Activated T-cell treated with anti-CD3 and anti-CD28 coated beads for 1 hour (primary cell): ENCODE measurements at places on chromosomes 16 and 17.

GRCh38 chr16:56603589-56603988 lies 4.8 kb upstream of the MT2A start:
- no peak for DNase-seq

DNA sequence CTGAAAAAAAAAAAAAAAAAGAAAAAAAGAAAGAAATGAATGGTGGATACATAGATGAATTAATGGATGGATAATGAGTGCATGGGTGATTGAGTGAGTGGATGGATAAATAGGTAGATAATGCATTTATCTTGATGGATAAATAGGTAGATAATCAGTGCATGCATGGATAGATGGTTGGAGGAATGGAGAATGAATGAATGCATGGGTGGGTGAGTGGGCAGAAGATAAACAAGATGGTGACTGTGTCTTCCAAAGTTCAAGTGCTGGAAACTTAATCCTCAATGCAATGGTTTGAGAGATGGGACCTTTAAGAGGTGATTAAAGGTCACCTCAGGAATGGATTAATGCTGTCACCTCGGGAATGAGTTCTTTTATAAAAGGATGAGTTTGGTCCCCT lies 6.8 kb upstream of the RNF112 start:
- DNase-seq = no peak

DNA sequence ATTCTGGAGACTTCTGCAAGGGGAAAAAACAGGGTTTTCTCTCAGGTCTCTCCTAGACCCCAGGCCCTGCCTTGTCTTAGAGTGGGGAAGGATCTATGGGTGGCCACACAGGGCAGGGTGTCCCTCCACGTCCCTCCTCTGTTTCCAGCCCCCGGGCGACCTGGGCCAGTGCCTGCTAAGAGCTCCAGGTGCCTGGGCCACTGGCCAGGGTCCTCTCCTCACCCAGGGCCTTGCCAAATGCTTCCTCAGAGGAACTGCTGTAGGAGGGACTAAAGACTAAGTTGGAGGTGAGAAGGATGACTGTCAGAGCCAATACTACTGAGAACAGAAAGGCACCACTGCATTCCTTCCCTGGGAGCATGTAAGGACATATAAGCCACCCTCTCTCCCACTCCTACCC lies 11.4 kb downstream of the NOS2 start:
- DNase-seq = no peak

DNA sequence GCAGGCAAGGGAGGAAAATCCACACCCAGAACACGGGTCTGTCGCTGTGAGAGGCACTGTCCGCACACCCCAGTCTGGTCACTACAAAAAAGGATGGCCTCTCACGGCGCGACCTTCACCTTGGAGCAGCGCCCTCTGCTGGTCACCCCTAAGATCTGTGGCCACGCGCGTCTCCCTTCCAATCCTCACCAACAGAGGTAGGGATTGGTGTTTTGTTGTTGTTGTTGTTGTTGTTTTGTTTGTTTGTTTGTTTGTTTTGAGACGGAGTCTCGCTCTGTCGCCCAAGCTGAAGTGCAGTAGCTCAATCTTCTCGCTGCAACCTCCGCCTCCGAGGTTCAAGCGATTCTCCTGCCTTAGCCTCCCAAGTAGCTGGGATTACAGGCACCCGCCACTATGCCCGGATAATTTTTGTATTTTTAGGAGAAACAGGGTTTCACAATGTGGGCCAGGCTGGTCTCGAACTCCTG lies 15.0 kb upstream of the C17orf58 start:
- DNase-seq = peak; percentile 55

- no peak for DNase-seq
Observed at GRCh38 chr16:72963533-72964315, 84.2 kb downstream of the ZFHX3 start.

GRCh38 chr16:23840310-23840709 lies 4.5 kb downstream of the PRKCB start:
- DNase-seq = no peak

- DNase-seq = no peak
Observed at GRCh38 chr17:9332132-9332494, 243.5 kb downstream of the STX8 start.

DNA sequence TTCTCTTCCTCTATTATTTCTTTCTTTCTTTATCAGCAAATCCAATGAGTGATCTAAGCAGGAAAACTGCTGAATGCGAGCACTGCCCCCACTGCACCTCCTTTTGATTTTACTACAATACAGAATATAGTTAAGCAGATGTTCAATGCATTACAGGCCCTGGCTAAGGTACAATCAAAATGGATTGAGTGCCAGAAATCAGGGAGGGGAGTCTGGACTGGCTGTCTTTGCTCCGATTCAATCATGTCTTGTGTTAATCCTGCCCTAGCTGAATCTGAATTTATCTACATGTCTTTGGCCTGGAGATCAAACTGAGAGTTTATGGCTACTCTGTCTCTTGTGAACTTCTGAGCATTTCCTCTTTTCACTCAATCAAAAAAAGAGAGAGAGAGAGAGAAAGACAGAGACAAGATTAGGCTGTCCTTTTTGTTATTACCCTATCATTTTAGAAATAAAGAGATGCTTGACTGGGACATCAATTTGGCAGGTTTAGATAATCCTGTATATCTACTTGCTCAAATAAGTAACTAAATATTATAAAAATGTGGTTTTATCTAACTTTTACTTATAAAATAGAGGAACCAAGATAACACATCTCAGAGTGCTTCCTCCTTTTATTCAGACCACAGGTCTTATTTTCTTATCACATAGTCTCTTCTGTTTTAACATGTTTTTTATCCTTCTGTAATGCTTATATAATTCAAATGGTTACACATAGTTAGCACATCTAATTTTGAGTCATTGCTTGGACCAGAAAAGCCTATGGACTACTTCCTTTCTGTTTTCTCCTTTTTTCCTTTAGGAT lies 656.2 kb downstream of the KCNJ2 start:
- DNase-seq = no peak

GRCh38 chr17:42185621-42185930 lies 324 bp upstream of the HCRT start:
- DNase-seq = no peak

- DNase-seq = no peak
Observed at GRCh38 chr16:25841761-25842160, 150.0 kb downstream of the HS3ST4 start.

GRCh38 chr17:58691701-58692238 lies at the start of gene TEX14:
Gene TEX14, minus strand, starts transcription at chr17:58692045. Its CDS starts 40,044 bp downstream, at chr17:58652001.
- no peak for DNase-seq

- no peak for DNase-seq
Observed at GRCh38 chr17:81302861-81303333, 7.8 kb upstream of the SLC38A10 start.

DNA sequence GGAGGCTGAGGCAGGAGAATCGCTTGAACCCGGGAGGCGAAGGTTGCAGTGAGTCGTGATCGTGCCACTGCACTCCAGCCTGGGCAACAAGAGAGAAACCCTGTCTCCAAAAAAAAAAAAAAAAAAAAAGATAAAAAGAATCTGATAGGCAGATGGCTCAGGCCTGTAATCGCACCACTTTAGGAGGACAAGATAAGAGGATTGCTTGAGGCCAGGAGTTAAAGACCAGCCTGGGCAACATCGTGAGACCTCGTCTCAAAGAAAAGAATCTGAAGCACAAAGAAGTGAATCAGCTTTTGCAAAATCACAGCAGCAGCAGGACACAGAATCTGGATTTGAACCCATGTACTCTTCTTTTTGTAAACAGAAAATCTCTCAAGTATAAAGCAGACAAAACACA lies 7.6 kb downstream of the NOB1 start:
- no peak for DNase-seq

DNA sequence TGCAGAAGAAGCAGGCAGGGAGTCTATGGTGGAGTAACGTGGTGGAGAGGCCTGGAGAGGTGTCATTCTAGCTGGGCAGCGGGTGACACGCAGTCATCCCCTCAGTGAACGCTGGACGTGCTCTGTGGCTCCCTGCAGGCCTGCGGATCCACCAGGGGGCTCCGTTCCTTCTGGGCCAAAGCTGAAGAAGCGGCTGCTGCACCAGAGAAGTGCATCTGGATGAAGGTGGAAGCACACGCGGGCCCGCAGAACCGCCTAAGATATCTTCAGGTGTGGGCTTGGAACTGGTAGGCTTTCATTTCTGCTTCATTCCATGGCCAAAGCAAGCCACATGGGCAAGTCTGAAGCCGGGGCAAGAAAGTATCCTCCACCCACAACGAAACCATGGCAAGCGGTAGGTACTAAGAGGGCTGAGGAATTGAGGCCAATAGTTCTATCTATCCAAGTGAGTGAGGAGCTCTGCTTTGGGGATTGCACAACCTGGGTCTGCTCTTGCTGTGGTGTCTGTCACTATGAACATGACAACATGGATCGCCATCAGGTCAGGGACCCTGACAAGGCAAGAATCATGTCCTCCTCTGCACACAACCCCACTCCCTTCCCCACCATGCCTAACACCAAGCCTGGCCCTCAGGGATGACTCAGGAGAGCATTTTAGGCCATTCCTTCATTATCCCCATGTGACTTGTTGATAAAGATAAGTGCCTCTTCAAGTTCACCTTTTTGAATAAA lies 78.9 kb upstream of the FBXO47 start:
- no peak for DNase-seq

DNA sequence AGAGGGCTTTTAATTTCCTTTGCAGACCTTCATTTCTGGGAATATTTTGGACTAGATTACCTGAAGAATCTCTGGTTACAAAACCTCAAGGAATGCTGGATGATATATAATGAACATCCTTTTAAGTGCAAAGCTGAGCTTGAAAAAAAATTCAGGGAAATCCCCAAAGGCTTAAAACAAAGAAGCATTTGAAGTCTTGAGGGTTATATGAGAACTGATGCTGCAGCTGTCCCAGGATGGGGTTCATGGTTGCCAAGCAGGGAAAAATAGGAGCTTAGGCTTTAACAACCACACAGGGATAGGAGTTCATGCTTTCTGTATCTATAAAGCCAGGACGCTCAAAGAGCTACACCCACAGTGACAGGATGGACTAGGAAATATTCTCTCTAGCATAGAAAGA lies 150.4 kb upstream of the IRX5 start:
- DNase-seq = no peak

GRCh38 chr16:6250511-6250910 lies 1082.1 kb upstream of the RBFOX1 start:
- no peak for DNase-seq

GRCh38 chr17:61401389-61402072 lies 1.9 kb downstream of the TBX2 start:
- DNase-seq = no peak

DNA sequence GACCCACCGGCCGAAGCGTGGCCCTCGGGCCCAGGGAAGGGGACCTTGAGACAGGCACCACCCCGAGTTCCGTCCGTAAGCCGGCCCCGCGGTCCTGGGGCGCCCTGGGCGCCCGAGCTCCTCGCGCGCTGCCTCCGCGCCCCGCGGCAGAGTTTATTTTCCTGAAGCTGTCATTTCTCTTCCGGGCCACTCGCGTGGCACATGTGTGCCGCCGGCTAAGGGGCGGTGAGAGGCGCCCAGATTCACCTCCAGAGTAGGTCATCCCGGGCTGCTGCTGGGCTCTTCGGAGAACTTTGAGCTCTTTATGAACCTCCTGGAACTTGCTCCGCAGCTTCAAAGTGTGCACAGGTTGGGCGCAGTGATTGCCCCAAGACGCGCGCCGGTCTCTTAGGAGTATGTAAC lies 489 bp downstream of the ZC3H18 start:
- peak; percentile 27 for DNase-seq

- DNase-seq = no peak
Observed at GRCh38 chr17:69672924-69673323, 258.4 kb downstream of the MAP2K6 start.

GRCh38 chr16:3511286-3512180 lies 10.7 kb downstream of the CLUAP1 start:
- no peak for DNase-seq

GRCh38 chr17:34755981-34756636 lies 176.7 kb downstream of the TMEM132E start:
- DNase-seq = no peak

GRCh38 chr16:30896889-30897733 lies 697 bp downstream of the CTF1 start:
- DNase-seq = peak; percentile 72

- no peak for DNase-seq
Observed at GRCh38 chr16:89934611-89935553, 11.7 kb downstream of the TUBB3 start.

- DNase-seq = no peak
Observed at GRCh38 chr16:25110387-25110947, 1.1 kb upstream of the LCMT1 start.

- DNase-seq = no peak
Observed at GRCh38 chr17:58398574-58399266, 18.6 kb downstream of the RNF43 start.

DNA sequence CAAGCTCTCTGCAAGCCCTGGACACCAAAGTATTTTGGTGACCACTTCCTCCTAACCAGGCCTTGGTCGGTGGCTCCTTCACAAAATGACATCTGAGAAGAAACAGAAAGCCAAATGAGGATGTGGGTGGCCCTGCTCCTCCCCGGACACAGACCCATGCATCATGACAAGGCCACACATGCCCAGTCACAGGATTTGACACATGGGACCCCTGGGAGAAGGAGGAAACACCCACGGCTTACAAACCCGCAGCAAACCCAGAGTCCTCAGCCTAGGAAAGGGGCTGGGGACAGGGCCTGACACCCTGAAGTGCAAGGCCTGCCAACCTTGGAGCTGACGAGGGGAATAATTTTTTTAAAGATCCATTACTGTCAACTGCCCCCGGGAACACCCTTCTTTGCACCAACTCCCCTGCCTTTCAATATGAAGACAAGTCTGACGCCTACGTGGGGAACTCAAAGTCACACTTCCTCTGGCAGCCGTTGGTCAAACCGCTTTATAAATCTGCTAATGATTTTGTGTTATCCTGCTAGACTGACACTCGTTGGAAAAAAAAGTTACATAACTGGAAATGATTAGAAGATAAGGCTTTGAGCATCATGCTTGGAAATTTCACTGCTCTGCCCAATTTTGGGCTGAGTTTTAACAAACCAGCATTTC lies 41.3 kb downstream of the GAS7 start:
- DNase-seq = no peak

DNA sequence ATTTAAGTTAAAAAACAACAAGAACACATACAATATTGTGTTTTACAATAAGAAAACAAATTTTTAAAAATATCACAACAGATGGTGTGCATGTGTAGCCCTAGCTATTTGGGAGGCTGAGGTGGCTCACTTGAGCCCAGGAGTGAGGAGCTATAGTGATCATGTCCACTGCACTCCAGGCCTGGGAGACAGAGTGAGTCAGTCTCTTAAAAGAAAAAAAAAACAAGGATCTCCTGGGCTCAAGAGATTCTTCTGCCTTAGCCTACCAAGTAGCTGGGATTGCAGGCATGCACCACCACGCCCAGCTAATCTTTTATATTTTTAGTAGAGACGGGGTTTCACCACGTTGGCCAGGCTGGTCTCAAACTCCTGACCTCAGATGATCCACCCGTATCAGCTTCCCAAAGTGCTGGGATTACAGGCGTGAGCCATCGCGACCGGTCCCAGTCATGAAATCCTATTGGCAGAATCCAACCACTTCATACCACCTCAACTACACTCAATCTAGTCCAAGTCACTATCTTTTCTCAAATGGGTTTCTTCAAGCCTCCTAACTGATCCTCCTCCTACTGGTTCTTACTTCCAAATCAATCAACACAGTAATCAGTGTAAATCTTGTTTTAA lies 55.0 kb downstream of the STH start:
- DNase-seq = no peak
